Occipital lobe (tissue), 3 donors: ENCODE measurements at places on chromosomes 6 and 20. TPM values are rescaled to one million over a fixed set of nuclear protein-coding genes. Genes with fewer than 3 reads are reported as not detected.

- DNase-seq = no peak
Observed at GRCh38 chr6:45818655-45819054, 197.0 kb downstream of the CLIC5 start.

DNA sequence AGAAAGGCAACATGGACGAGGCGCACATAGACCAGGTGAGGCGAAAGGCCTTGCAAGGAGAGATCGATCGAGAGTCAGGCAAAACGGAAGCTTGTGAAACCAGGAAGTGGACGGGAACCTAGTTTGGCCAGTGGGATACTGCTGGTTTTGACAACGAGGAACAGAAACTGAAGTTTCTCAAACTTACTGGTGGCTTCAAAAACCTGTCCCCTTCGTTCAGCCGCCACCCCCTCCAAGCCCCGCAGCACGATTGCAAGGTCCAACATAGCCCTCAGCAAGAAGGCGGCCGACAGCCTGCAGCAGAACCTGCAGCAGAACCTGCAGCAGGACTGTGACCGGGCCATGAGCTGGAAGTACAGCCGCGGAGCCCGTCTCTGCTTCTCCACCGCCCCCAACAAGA, 238.0 kb downstream of the KHDC1L start:
- DNase-seq = no peak

- no peak for DNase-seq
Observed at GRCh38 chr20:58008413-58008812, 220.0 kb downstream of the ANKRD60 start.

DNA sequence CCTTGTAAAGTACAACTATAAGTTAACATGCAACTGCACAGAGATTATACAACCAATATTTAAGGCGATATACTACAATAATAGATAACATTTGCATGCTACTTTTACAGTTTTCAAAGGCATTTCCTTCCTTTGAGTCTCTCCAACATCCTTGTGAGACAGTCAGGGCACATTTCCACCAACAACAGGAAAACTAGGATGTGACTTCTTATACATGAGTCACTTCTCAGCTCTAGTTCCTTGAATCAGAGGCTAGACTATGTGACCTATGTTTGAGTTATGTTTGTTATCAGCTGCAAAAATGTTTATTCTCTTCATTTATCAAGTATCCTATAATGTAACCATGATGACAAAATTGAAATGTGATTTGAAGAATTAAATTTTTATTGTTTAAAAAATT, 51.7 kb upstream of the TFAP2D start:
- no peak for DNase-seq

- DNase-seq = no peak
Observed at GRCh38 chr6:680251-680650, 12.7 kb downstream of the EXOC2 start.

DNA sequence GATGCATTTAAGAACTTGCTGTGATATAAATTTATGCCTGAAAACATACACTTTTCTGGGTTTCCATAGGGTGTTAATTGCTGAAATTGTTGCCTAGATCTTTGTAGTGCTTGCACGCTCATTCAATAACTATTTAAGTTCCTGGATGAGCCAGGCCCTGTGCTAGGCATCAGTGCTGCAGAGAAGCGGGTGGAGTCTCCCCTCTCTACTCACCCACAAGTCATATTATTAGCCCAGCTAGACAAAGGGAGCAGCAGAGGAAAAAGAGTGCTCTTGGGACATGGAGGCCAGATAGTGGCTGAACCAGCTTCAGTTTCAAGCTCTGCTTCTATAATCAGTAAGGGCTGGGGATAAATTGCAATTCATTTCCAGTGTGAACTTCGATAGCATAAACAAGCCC, 329.1 kb downstream of the TFAP2B start:
- DNase-seq = no peak

- no peak for DNase-seq
Observed at GRCh38 chr20:48769069-48769983, 58.5 kb downstream of the PREX1 start.

GRCh38 chr6:137787016-137787415, 80.0 kb upstream of the TNFAIP3 start:
- DNase-seq = no peak

GRCh38 chr6:35147026-35147425, 5.9 kb upstream of the TCP11 start:
- no peak for DNase-seq

GRCh38 chr6:119459207-119459974, 109.8 kb upstream of the MAN1A1 start:
- no peak for DNase-seq

GRCh38 chr6:107661291-107661690, 162.8 kb downstream of the SCML4 start:
- DNase-seq = no peak

GRCh38 chr20:1968964-1969363, 24.9 kb downstream of the PDYN start:
- no peak for DNase-seq

- no peak for DNase-seq
Observed at GRCh38 chr20:32480371-32481241, 104.5 kb downstream of the NOL4L start.

DNA sequence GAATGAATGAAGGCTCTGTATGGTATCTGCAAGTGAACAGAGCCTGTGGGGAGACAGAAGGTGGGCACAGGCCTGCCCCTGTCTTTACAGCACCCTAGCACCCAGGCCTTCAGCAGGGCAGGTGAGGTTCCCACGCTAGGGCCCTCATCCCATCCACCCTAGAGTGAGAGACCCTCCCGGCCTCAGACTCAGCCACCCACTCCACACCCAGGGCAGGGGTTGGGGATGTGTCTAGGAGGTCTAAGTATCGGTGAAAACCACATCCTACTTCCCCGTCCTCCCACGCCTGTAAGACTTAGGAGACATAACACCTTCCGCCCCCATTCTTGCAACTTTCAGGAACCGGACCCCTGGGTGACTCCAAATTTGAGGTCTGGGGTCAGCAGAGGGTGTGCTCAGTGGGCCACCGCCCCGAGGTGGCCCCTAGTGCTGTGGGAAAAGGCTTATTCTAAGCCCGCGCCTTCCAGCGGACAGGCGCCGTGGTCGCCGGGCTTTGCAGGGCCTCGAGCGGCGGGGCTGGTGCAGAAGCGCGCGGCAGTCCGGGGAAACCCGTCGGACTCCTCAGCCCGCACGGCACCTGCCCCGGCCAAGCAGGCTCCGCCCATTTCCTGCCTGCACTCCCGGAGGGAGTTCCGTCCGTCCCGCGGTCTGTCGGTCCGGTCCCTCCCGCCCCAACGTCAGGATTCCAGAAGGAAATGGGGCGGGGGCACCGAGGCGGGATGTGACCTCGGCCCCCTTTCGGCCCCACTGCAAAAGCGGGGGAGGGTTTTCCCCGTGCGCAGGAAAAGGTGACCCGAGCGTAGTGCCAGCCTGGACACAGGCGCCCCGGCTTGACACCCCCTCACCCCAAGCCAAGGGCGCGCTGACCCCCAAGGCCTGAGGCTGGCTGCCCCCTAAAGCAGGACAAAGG, 868 bp downstream of the SAMD10 start:
- no peak for DNase-seq

DNA sequence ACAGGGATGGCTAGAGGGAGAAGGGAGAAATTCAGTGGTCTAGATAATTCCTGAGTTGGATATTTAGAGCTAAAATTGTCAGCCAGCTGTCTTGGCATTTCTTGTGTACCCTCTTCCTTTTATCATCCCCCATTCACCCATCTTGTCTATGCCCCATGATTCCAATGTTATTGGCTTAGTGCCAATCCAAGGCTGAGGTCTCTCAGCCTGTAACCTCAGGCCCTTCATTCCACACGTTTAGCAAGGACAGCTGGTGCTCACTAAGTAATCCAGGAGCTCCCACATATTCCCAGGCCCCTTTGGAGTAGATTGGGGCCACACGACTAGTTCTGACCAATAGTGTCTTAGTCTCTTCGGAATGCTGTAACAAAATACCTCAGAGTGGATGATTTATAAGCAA, 112.4 kb upstream of the ATXN1 start:
- no peak for DNase-seq

DNA sequence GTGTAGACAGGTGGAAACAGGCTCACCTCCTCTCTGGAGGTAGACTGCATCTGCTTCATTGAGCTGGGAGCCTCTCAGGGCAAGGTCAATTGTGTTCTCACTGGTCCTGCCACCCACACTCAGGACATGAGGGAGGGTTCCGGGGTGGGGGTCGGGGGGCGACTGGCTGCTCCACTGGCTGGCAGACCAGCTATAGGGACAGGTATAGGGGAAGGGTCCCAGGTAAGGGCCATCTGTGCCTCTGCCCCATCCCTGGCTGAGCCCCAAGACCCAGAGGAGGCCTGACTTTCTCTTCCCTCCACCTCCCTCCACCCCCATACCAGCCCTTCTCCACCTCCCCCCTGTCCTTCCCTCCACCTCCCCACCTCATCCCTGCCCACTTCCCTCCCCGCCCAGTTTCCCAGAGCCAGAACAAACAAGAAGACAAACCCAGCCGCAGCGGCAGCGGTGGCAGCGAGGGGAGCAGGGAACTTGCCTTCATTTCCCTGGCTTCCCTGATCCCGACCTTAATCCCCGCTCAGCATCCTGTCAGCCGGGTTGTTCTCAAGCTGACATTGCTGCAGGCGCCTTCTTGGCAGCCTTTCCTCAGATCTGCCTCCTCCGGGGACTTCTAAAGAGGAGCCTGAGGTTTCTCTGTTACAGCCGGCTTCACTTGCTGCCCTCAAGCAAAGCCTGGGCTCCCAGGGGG, 18.3 kb upstream of the FOXP4 start:
- no peak for DNase-seq

DNA sequence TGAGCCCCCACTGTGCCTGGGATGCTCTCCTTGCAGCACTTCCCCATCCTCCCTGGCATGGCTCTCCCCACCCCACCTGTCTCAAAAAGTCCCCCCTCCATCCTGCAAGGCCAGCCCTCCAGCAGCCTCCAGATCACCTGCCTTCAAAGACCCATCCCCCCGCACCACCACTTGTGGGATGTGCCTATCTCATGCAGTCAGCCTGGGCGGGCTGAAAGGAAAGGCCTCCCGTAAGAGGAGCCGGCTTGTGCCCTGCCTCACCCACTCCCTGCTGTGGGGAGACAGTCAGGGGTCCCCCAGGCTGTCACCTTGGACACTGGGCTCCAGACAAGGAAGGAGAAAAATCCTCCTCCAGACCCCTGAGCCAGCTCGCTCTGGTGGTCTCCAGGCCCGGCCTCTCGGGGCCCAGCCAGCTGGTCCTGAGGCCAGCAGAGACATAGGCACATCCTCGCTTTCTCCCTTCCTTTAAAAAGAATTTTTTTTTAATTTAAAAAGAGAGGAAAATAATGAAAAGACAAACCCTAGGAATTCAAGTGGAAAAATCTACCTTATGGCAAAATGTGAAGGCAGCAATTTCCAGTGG, 77.3 kb downstream of the GRM4 start:
- DNase-seq = no peak

GRCh38 chr20:1108437-1108920, 9.9 kb upstream of the PSMF1 start:
- DNase-seq = peak; percentile 12

- no peak for DNase-seq
Observed at GRCh38 chr6:108588586-108588985, 27.9 kb downstream of the FOXO3 start.

DNA sequence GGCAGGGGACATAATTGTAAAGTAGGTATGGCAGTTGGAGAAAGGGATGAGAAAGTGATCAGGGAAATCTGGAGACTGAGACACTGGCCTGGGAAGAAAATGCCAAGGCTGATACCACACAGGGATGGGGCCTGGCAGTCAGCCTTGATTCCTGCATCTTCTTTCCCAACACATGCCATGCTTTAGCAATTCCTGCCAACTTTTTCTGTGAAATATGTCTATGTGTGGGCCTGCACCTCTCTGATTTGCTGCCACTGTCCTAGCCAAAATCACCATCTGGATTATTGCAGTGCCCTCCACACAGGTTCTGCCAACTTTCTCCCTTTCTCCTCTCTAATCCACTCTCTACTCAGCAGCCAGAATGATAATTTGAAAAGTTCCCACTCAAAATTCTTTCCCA, 759.8 kb upstream of the CITED2 start:
- no peak for DNase-seq

DNA sequence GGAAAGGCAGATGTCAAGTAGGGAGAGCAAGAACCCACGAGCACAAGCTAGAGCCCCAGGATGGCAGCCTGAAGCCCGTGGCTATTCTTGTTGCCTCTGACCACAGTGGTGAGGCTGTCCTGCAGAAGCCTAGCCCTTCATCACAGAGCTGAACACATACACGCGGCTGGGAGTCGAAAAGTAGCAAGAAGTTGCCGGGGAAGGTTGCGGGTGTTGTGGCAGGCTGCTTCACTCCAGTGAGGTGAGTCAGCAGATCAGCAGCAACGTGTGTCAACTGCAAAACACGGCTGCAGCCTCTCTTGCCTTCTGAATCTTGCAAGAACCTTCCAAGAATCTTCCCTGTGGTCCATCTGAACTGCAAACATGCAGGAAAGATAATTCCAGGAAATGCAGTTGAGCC, 10.6 kb upstream of the STX16 start:
- DNase-seq = no peak

GRCh38 chr6:53582963-53583362, 38.1 kb upstream of the GCLC start:
- no peak for DNase-seq

- DNase-seq = no peak
Observed at GRCh38 chr6:109896341-109896740, 81.8 kb upstream of the GPR6 start.

DNA sequence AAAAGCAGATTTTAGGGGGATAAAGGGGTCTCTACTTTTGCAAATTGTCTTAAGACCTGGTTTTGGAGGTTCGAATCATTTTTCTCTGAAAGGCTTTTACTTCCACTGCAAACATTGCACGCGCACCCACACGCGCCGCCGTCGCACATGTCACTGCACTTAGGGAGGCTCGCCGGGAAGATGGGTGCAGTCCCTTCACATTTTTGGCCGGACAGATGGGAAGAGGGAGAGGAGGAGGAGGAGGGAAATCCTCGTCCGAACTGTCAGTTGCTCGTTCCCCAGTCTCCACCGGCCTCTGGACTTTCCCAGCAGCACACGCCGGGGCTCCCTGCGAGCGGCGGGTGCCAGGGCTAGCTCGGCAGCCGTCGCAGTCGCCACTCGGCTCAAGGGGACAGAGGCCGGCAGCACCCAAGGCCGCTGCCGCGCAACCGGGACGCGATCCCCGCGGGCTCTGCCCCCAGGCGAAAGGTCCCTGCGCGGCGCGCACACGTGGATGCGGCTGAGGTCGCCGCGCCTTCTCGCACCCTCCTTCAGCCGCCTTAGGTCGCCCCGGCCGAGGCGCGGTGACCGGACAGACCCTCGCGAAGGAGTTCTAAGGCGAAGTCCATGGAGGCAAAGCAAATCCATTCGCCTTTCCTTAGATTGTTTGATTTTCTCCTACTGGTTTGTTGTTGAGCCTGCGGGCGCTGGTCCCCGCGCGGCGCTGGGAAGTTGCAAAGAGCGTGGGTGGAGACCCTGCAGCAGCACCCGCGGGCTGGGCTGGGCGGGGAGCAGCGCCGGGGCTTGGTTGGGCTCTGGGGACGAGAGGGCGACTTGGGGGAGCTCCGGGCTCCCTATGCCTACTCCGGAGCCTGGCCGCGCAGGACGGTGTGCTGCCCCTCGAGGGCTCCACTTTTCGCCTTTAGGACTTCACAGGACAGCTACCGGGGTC, 1.2 kb downstream of the MYB start:
- no peak for DNase-seq

OR2B3 gene
- total RNA-seq = not detected

GPR31 gene
- not detected for total RNA-seq

RNF182 gene
- total RNA-seq = 73.6 TPM

MYH7B gene
- total RNA-seq = under 0.01 TPM

COL9A1 gene
- total RNA-seq = 4.4 TPM

NKX2-2 gene
- total RNA-seq = 0.31 TPM

CLPSL2 gene
- not detected for total RNA-seq

WFDC2 gene
- 3.4 TPM for total RNA-seq

MAPK14 gene
- 56.1 TPM for total RNA-seq

BPI gene
- total RNA-seq = not detected

TCP11 gene
- 0.31 TPM for total RNA-seq

KCNQ2 gene
- total RNA-seq = 167 TPM

TCF15 gene
- 0.47 TPM for total RNA-seq
